ENCODE measurements at places on chromosomes 3 and 15.

DNA sequence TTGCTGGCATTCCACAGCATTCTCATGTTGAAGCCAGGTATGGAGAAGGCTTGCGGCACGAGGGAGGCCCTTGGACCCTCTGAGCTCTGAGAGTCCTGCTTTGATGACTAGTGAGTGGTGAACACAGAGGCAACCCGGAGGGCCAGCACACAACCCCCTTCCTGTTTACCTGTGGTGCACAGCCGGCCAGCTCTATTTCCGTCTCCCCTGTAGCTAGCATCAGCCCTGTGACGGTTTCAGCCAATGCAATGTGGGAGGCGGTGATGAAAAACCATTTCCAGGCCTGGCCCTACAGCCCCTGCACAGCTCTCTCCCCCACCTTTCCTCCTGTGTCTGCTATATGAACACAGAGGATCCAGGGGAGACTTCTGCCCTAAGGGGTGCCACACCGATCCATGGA is 76.8 kb upstream of the KLHL25 start:
- no peak for DNase-seq

- DNase-seq, result no peak
These were observed 10.8 kb upstream of the VPS33B start for GRCh38 chr15:91032919-91033803.

- no peak for DNase-seq
These were observed 191.1 kb downstream of the RSL24D1 start for GRCh38 chr15:55005679-55006078.

- no peak for DNase-seq
These were observed 606.8 kb upstream of the TBL1XR1 start for GRCh38 chr3:177804032-177804431.

- DNase-seq, result no peak
These were observed 40.1 kb downstream of the OXSR1 start for GRCh38 chr3:38205472-38205805.

Data from AG09319 (cell line).